ENCODE measurements at places on chromosomes 5 and 9. TPM values are rescaled to one million over a fixed set of nuclear protein-coding genes. Genes with fewer than 3 reads are reported as not detected.

- no peak for DNase-seq
Observed at GRCh38 chr5:167671176-167671575, 620.3 kb upstream of the WWC1 start.

DNA sequence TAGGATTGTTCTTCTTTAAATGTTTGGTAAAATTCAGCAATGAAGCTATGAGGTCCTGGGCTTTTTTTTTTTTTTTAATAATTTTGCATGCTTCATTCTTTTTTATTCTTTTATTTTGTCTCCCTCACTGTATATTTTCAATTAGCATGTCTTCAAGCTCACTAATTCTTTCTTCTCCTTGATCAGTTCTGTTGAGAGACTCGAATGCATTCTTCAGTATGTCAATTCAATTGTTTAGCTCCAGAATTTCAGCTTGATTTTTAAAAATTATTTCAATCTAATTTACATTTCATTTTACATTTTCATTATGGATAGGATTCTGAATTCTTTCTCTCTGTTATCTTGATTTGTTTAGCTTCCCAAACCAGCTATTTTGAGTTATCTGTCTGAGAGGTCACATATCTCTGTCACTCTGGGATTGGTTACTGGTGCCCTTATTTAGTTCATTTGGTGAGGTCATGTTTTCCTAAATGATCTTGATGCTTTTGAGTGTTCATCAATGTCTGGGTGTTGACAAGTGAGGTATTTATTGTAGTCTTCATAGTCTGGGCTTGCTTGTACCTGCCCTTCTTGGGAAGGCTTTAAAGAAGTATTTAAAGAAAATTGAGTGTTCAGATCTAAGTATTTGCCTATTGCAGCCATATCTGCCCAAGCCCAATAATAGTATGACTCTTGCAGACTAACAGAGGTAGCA is 9.1 kb downstream of the LURAP1L start:
- DNase-seq, result no peak

OR13C4 gene
- total RNA-seq, result not detected

GFPT2 gene
- total RNA-seq, result 89.8 TPM

DNA sequence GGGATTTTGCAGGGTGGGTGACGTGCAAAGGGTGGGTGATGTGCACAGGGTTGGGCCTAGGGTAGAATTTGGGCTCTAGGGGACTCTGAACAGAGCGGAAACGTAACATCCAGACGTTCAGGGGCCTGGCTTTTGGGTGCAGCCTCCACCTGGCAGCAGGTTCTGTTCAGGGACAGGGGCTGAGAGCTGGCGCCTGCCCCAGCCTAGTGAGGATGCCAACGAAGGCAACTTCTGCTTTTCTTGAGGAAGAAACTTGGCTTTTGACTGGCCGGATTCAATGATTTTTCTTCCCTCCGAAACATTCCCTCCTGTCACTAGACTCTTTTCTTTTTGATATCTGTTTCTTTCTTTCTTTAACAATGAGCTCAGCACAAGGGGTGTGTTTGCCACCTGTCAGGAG is 38.6 kb upstream of the SLC6A19 start:
- no peak for DNase-seq

- no peak for DNase-seq
Observed at GRCh38 chr5:78601559-78602314, 46.8 kb downstream of the LHFPL2 start.

DNA sequence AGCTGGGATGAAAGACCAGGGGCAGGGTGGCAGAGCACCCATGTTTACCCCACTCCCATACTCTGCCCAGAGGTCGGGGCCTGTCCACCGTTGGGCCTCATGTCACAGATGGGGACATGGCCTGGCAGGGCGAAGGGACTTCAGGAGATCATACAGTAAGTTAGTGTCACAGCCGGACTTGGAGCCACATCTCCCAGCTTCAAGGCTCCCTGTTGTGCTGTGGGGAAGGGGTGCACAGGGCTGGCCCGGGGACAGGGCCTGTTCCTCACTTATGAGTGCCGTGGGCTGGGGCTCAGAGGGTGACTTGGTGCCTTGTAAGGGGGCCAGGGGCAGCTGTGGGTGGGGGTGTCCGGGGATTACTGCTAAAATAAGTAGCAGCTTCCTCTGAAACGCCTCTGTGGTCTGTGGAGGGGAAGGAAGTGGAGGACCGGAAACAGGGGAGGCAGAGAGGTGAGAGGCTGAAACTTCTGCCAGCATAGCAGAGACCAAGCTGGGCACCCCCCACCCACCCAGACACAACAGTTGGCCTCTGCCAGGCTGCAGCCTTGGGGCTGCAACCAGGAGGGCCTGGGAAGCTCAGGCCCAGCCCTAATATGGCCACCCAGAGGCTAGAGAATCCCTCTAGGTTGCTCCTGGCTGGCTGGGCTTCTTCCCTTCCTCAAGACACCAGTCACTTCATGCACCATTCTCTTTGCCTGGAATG is 41.1 kb upstream of the NEK6 start:
- DNase-seq, result no peak

Data from H9 (cell line).